ENCODE measurements at places on chromosomes 7 and 10. TPM values are rescaled to one million over a fixed set of nuclear protein-coding genes. Genes with fewer than 3 reads are reported as not detected.
A peak's percentile ranks its signal among the peaks of the same experiment; 100 is the strongest.

DNA sequence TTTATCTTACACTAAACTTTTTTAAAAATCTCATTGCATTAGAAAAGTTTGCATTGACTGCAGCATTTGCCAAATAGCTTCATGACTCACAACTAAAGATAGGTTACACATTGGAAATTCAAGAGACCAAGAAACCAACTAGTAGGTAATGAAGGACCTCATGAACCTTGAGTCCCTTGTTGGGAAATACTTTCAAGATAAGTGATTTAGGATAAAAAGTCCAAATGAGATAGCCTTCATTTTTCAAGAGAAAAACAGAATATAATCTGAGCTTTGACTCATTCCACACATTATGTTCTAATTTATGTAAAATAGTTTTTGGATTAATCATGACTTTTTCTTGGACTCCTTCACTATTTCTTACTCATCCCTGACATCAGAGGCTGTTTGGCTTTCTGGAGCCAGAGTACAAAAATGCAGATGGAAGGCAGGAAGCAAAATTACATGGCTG is 13.1 kb upstream of the LIPF start:
- no peaks in the 10 kb centered on the region for H3K36me3 ChIP-seq
- H3K4me3 ChIP-seq: no peak overlapping the region
- H3K27ac ChIP-seq: no peak overlapping the region
- no peak for DNase-seq
- H3K27me3 ChIP-seq: peaks cover 11% of the 10 kb centered on the region

GRCh38 chr7:117014673-117015133 is 61.4 kb downstream of the ST7 start:
- H3K27ac ChIP-seq: no peak overlapping the region
- H3K36me3 ChIP-seq: no peaks in the 10 kb centered on the region
- peaks cover 25% of the 10 kb centered on the region for H3K27me3 ChIP-seq
- H3K4me3 ChIP-seq: no peak overlapping the region

GRCh38 chr7:112540839-112541577 is 60.2 kb downstream of the LSMEM1 start:
- DNase-seq: no peak
- H3K4me1 ChIP-seq: no peaks in the 10 kb centered on the region
- H3K27me3 ChIP-seq: peaks cover 8% of the 10 kb centered on the region
- no peak overlapping the region for H3K27ac ChIP-seq
- no peak overlapping the region for H3K4me3 ChIP-seq

GRCh38 chr7:44050121-44050914 is 5.8 kb downstream of the DBNL start:
- no peak for DNase-seq
- no peak overlapping the region for H3K27ac ChIP-seq
- H3K27me3 ChIP-seq: no peaks in the 10 kb centered on the region
- peaks cover 54% of the 10 kb centered on the region for H3K4me1 ChIP-seq

PALD1 gene
- total RNA-seq: 0.83 TPM

POR gene
- 84.4 TPM for total RNA-seq

PTPN20 gene
- not detected for total RNA-seq

EN2 gene
- total RNA-seq: not detected

GRCh38 chr7:27587429-27587828 is 75.3 kb downstream of the HIBADH start:
- H3K4me3 ChIP-seq: no peak overlapping the region
- H3K27ac ChIP-seq: no peak overlapping the region
- DNase-seq: no peak
- no peaks in the 10 kb centered on the region for H3K36me3 ChIP-seq
- H3K4me1 ChIP-seq: no peaks in the 10 kb centered on the region
- H3K27me3 ChIP-seq: peaks cover 4% of the 10 kb centered on the region

DNAJC12 gene
- total RNA-seq: 25.0 TPM

CSGALNACT2 gene
- 32.0 TPM for total RNA-seq

MRLN gene
- total RNA-seq: 0.23 TPM

MET gene
- 3.2 TPM for total RNA-seq

- peaks cover 38% of the 10 kb centered on the region for H3K4me1 ChIP-seq
- peaks cover 4% of the 10 kb centered on the region for H3K36me3 ChIP-seq
- no peak overlapping the region for H3K4me3 ChIP-seq
- no peak overlapping the region for H3K27ac ChIP-seq
Observed at GRCh38 chr7:77831953-77832352, 33.4 kb downstream of the PHTF2 start.

CPA2 gene
- total RNA-seq: not detected

GRCh38 chr10:23496727-23497126 is 57.9 kb downstream of the OTUD1 start:
- peaks cover 9% of the 10 kb centered on the region for H3K27me3 ChIP-seq
- H3K4me1 ChIP-seq: no peaks in the 10 kb centered on the region
- no peak for DNase-seq
- no peak overlapping the region for H3K27ac ChIP-seq
- H3K36me3 ChIP-seq: no peaks in the 10 kb centered on the region

UNCX gene
- total RNA-seq: not detected

DNA sequence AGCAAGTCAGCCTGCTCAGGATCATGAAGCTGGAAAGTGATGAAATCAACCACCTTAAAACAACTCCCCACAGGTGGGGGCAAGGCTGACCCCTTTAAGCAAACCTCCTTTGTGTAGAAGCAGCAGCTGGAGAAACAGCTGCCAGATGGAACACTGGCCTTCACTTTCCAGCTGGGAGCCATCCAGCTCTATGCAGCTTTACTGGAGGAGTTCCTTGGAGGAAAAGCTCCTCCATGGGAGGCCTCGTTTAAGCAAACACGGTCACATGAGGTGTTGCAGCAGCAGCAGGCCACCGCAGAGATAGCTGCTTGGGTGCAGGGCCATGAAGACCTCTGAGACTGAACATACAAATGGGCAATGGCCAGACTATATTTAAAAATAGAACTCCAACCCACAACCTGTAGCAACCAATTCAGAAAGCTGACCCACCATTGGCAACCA is 13.0 kb upstream of the DLG5 start:
- H3K4me1 ChIP-seq: no peaks in the 10 kb centered on the region
- DNase-seq: no peak
- no peaks in the 10 kb centered on the region for H3K36me3 ChIP-seq
- H3K4me3 ChIP-seq: no peak overlapping the region
- no peak overlapping the region for H3K27ac ChIP-seq
- H3K27me3 ChIP-seq: peaks cover 6% of the 10 kb centered on the region

DNA sequence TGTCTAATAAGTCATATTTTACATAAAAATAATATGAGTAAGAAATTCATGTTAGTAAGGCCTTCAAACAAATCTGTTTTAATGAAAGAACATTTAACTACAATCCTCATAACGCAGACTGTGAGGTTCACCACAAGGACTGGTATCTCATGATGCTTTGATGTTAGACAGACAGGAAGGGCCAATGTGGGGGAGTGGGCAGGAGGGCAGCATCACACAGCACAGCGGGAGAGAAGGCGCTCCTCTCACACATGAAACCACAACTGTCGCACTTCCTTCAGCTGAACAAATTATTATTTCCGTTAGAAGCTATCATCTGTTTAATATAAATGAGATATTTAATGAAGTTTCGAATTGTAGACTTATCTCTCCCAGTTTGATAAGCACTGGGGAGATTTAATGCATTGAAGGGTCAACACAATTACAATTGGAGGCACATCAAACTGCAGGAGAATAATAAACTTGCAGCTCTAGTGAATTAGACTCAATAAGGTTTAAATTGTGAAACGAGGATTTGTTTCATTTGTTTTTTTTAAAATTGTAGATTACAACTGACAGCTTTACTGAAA is 466.1 kb downstream of the PARD3 start:
- DNase-seq: no peak
- no peaks in the 10 kb centered on the region for H3K4me1 ChIP-seq
- no peaks in the 10 kb centered on the region for H3K27me3 ChIP-seq
- H3K36me3 ChIP-seq: no peaks in the 10 kb centered on the region
- H3K27ac ChIP-seq: no peak overlapping the region

- DNase-seq: no peak
- H3K27ac ChIP-seq: no peak overlapping the region
- peaks cover 14% of the 10 kb centered on the region for H3K27me3 ChIP-seq
- no peak overlapping the region for H3K4me3 ChIP-seq
- no peaks in the 10 kb centered on the region for H3K36me3 ChIP-seq
- no peaks in the 10 kb centered on the region for H3K4me1 ChIP-seq
Observed at GRCh38 chr10:43885842-43886241, 237.2 kb upstream of the ZNF32 start.

DNA sequence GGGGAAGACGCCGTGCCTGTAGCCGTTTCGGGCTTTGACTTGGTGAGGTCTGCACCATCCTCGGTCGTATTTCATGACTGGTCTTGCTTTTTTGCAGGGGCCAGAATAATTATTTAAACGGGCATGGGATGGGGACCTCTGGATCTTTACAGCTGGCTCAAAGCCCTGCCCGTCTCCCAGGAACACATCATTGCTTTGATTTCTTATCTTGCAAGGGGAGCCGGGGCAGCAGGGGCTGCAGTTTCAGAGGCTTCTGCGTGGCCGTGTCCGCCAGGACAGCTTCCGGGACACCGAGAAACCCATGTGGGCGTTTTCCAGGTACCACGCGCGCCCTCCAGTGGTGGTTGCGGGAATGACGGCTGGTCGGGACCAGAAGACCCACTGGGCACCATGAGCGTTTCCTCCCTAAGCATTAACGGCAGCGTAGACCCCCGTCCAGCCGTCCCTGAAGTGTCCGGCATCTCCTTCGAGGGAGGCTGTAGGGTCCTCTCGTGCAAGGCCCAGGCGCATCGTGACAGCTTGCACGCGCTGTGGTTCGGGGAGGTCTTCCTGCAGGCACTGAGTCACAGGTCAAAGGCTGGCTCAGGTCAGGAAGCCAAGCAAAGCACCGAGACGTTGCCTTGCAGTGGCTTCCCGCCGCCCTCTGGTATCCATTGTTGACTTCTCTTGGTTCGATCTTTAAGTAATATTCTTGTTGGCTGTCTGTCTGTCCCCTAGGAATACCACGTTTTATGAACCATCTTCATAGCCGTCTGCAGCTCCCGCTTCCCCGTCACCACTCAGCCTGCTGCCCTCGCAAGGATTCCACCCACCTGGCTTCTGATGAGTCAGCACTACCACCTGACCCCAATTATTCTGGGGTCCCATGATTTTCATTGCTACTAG is 16.2 kb upstream of the ZFAND2A start:
- no peaks in the 10 kb centered on the region for H3K36me3 ChIP-seq
- peak overlapping the region; percentile 19 for H3K4me3 ChIP-seq
- peak overlapping the region; percentile 9 for H3K27ac ChIP-seq

GRCh38 chr7:157253850-157254249 is 83.0 kb upstream of the DNAJB6 start:
- no peaks in the 10 kb centered on the region for H3K4me1 ChIP-seq
- DNase-seq: no peak
- no peak overlapping the region for H3K4me3 ChIP-seq
- no peaks in the 10 kb centered on the region for H3K27me3 ChIP-seq

DNA sequence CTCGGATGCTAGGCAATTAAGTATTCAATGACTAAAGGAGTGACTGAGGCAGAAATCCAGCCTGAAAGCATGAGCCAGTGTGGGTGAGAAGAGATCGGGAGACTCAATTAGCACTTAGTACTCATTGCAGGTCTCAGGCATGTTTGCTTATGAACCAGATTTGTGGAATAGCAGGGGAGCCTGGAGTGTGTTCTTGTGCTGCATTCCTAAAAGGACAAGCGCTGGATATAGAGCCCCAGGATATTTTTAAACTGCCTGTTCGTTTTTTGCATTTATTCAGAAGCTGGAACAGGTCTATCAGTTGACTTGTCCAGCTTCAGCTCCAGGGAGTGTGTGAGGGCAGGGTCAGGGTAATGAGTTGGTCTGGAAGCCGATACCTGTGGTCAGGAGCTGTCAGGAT is 120.3 kb downstream of the BMPER start:
- H3K4me1 ChIP-seq: no peaks in the 10 kb centered on the region
- H3K4me3 ChIP-seq: no peak overlapping the region
- no peak for DNase-seq
